ENCODE measurements at places on chromosomes 12 and 14.
A peak's percentile ranks its signal among the peaks of the same experiment; 100 is the strongest.

DNA sequence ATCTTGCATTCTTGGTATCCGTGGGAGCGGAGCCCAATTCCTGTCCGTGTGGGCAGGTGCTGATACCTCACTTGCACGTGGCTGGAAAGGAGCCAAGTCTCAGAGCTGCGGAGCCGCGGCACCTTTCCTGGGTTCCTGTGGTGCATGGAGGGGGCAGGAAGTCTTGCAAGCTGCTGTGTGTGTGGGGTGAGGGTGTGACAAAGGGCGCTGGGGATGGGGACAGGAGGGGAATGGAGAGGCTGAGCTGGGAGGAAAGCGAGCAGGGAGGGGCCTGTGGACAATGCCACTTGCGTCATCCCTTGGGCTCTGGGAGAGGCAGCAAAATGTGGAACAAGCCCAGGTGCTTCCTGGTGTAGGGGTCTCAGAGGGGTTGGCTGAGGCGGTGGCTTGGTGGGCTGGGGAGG, 86.7 kb downstream of the CALM1 start:
- no peak for DNase-seq

GRCh38 chr12:59036973-59037762, 116.9 kb upstream of the LRIG3 start:
- DNase-seq: no peak

DNA sequence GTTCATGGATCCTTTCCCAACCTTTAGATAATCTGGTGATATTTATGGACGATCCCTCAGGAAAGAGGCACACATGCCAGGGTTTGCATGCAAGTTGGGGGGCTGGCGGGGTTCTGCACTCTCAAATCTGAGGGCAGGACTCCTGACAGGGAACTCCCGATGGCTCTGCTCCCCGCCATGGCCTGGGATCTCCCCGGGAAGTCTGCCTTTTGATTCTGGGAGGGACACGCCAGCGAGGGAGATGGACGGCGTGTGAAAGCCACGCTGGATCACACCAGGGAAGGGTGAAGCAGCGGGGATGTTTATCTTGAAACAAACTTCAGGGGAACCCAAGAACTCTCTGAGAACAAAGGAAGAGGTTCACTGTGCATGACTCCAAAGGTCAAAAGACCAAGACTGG, 43.6 kb downstream of the LGMN start:
- DNase-seq: no peak

- no peak for DNase-seq
Measured at GRCh38 chr12:13209436-13210235, 13.1 kb downstream of the EMP1 start.

DNA sequence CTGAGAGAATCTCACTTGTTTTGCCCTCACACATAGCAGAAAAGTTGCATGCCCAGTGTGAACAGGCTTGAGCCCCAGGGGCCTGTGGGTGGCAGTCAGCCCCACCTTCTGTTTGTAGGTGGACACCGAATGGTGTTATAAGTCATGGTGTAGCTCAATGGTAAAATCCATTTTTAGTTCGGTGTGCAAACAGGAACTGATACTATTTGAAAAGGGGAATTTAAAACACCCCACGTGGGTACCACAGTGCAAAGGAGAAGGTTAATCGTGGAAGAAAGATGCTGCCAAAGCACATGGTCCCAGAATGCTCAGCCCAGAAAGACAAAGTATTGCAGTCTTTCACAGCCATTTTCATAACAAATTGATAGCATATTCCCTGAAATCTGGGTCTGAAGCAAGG, 71.8 kb upstream of the GZMB start:
- no peak for DNase-seq

- no peak for DNase-seq
Measured at GRCh38 chr14:23877538-23878180, 75.9 kb upstream of the DHRS4 start.

- no peak for DNase-seq
Measured at GRCh38 chr12:7241404-7242005, 52.0 kb downstream of the PEX5 start.

GRCh38 chr12:82486524-82487235, 128.4 kb downstream of the METTL25 start:
- DNase-seq: no peak

- DNase-seq: no peak
Measured at GRCh38 chr12:91556909-91557308, 374.3 kb upstream of the DCN start.

GRCh38 chr14:104820669-104821228, 19.8 kb downstream of the ZBTB42 start:
- no peak for DNase-seq

DNA sequence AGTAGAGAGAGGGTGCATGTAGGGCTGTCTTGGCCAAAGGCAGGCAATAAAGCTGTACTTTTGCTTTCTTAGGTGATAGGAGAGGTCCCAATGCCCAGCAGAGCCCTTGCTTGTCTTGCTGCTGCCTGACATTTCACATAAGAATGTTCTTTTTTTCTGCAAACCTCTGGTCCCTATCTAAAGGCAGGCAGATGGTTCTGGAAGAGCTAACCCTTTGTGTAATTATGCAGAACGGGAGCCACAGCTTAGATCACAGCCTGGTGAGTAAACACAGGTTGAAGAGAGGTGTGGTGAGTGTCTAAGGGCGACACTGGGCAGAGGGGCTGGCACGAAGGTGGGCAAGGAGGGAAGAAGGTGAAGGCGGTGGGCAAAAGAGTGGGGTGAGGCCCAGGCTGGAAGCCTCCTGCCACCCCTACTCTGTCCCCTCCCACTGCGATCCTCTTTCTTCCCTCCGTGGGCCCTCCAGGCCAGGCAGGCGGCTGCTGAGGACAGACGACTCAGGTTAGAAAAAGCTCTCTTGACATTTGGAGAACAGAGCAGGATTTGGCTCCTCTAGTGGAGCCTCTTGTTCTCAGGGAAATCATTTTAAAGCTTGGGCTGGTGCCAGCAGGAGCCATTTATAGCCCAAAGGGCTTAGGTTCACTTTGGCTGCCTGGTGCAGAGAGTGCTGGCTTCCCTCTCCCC, 42.8 kb downstream of the PRMT8 start:
- DNase-seq: no peak

- DNase-seq: no peak
Measured at GRCh38 chr12:104684884-104685283, 228.1 kb downstream of the CHST11 start.

GRCh38 chr12:49832836-49833421, 4.7 kb upstream of the NCKAP5L start:
- no peak for DNase-seq

- DNase-seq: no peak
Measured at GRCh38 chr12:98763656-98764055, 118.6 kb downstream of the APAF1 start.

DNA sequence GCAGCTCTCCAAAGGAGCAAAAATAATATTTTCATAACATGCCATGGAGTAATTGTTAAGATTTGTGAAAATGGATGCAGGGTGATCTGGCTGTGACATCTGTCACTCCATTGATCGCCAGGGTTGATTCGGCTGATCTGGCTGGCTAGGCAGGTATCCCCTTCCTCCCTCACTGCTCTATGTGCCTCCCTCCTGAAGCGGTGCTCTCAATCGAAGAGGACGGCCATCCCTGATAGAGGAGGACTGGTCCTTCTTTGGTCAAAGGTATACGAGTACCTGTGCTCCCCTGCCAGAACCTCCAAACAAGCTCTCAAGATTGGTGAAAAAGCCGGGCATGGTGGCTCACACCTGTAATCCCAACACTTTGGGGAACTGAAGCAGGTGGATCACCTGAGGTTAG, 47.9 kb downstream of the VCPKMT start:
- DNase-seq: no peak

- no peak for DNase-seq
Measured at GRCh38 chr14:29140016-29140415, 373.4 kb downstream of the FOXG1 start.

DNA sequence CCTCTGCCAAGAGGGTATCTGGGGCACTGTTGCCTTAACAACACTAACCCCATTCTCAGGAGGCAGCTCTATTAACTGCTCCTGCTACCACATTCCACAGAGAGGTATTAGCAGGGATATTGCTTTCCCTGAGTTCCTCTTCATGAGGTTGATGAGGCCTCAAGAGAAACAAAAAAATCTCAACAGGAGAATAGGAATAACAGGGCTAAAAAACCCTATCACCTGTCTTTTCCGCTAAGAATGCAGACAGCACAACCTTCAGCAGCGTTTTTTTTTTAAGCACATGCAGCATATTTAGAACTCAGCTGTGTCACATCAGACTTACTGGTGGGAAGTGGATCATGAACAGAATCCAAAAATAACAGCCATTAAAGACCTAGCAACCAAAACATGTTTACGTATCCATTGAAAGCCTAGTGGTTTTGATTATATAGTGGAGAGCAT, 29.2 kb downstream of the ATF7 start:
- DNase-seq: no peak

DNA sequence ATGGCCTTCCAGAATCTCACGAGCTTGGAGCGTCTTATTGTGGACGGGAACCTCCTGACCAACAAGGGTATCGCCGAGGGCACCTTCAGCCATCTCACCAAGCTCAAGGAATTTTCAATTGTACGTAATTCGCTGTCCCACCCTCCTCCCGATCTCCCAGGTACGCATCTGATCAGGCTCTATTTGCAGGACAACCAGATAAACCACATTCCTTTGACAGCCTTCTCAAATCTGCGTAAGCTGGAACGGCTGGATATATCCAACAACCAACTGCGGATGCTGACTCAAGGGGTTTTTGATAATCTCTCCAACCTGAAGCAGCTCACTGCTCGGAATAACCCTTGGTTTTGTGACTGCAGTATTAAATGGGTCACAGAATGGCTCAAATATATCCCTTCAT, 92.2 kb downstream of the FLRT2 start:
- DNase-seq: no peak

DNA sequence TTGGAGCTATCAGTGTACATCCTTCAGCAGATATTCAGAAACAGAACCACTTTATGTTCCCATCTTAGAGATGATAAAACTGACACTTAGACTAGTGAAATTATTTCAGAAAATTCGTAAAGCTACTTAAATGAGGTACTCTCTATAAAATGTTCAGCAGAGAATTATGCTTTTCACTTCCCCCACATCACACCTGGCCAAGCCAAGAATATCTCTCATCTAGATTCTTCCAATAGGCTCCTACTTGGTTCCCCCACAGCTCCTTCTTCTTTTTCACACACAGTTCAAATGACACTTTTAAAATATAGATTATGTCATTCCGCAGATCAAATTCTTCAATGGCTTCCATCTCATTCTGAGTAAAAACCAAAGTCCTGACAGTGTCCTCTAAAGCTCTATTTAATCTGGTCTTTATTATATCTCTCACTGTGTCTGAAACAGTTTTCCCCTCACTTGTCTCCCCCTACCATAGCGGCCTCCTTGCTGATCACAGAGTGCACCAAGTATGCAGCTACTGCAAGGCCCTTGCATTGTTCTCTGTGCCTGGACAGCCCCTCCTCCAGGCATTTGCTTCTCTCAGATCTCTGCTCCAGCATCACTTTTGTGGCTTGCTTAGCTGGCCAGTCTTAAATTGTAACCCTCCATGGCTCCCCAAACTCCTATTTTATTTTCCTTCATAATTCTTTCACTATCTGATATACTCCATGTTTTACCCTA, 736.8 kb upstream of the USP15 start:
- DNase-seq: no peak

DNA sequence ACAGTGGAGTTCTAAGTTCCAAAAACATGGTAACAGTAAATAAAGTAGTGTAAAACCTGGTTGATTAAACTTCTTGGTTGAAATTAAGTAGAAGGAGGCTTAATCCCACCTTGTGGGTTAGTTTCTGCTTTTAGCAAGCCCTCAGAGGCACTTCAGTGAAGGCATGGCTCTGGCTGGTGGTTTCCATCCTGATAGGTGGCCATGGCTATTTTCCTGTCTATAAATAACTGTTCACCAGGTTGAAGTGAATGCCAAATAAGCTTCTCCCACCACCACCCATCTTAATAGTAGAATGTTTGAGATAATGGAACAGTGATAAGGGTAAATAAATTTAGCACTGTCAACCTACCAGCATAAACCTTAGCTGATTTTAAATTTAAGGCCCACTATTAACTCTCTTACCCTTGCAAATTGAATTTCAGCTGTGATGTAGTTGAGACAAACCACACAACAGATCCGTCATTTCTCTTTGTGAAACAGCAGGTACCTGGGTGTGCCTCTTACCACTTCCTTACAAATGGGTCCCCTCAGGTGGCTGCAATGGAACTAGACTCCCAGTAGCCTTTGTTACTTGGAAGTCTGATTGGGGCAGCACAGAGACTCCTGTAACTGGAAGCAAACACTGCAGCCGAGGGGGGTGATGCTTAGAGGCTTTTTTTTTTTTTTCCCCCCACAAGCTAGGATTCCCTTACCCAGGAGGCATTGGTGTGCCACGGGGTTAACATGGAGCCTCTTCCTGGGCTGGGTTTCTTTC, 41.4 kb downstream of the DAAM1 start:
- DNase-seq: no peak

- no peak for DNase-seq
Measured at GRCh38 chr12:38772437-38772836, 133.0 kb downstream of the CPNE8 start.

- no peak for DNase-seq
Measured at GRCh38 chr12:121792607-121793439, 665 bp downstream of the RHOF start.

- DNase-seq: no peak
Measured at GRCh38 chr12:27221625-27222387, 22.3 kb upstream of the STK38L start.

DNA sequence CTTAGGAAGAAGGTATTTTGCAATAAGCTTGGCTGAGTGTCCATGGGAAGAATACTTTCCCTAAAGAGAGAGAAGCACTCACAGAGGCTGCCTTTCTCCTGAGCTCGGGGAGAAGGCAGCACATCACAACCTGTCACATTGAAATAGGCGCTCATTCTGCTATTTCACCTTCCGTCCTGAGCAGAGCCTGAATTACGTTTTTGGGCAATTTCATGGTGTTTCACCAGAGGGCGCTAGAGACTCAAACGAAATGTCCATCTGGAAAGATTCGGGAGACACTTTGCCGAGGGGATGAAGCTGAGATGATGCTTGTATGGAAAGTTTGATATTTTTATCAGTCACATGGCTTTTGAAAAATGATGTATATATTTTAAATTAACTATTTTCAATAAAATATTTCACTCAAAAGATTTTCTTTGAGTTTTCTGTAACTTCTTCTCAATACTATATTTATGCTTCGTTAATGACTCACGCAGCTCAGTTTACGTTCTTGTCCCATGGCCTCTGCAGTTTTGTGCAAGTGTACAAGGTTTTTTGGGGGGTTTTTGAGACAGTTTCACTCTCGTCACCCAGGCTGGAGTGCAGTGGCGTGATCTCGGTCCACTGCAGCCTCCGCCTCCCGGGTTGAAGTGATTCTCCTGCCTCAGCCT, 17.4 kb upstream of the B4GALNT3 start:
- no peak for DNase-seq

GRCh38 chr12:25352083-25352918, 101.6 kb upstream of the KRAS start:
- DNase-seq: no peak

GRCh38 chr14:58327019-58327418, 28.7 kb downstream of the ARID4A start:
- DNase-seq: no peak

GRCh38 chr14:44663136-44663535, 156.1 kb upstream of the FSCB start:
- no peak for DNase-seq

GRCh38 chr14:25759256-25759655, 709.3 kb upstream of the STXBP6 start:
- DNase-seq: no peak

- no peak for DNase-seq
Measured at GRCh38 chr12:32569259-32569658, 109.8 kb upstream of the DNM1L start.

GRCh38 chr12:50924439-50925341, 27.7 kb upstream of the HIGD1C start:
- DNase-seq: peak; percentile 65

- no peak for DNase-seq
Measured at GRCh38 chr12:41459111-41459905, 271.2 kb downstream of the PDZRN4 start.

- DNase-seq: no peak
Measured at GRCh38 chr14:98112194-98112780, 1159.7 kb downstream of the BCL11B start.
